Stimulated activated CD8-positive, alpha-beta memory T cell treated with anti-CD3 and anti-CD28 coated beads, Interleukin-7, amount 100 ng/mL, for 1 hour (primary cell): ENCODE measurements at places on chromosomes 1 and 21.
A peak's percentile ranks its signal among the peaks of the same experiment; 100 is the strongest.

- DNase-seq: no peak
Observed at GRCh38 chr1:36729716-36730510, 247.2 kb upstream of the CSF3R start.

DNA sequence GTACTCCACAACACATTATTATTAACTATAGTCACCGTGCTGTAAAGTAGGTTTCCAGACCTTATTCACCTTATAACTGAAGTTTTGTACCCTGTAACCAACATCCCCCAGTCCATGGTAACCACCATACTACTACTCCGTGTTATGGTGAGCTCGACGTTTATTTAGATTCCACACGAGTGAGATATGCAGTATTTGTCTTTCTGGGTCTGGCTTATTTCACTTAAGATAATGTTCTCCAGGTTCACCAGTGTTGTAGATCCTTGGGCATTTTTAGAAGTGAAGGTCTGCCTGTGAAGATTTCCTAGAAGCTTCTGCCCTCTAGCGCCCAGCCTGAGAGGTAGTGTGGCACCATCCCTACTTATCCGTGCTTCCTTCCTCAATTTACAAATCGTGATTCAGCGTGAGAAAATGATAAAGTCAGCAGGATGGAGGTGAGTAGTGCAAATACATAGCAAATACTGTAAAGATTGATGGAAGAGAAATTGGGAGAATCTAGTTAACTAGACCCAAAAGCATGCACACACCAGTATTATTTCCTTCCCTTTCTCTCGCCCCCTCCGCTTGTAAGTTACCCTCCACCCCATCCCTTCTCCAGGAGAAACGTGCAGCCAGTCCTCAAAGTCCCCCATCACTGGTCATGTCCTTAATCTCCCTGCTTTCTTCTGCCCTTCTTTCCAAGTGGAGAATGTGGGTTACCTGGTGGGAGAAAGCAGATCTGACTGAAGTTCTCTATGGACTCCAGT lies 36.0 kb upstream of the DISC1 start:
- no peak for DNase-seq

DNA sequence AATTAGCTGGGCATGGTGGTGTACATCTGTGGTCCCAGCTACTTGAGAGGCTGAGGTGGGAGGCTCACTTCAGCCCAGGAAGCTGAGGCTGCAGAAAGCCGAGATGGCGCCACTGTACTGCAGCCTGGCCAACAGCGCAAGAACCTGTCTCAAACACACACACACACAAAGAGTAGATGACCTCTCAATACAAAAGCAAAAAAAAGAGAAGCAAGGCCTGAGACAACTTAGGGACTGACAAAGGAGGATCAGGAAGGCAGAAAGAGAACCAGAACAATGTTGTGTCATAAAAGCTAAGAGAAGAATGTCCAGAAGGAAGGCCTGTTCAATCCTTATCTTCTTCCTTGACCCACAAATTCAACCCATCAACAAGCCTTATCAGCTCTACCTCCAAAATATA lies 18.5 kb downstream of the WASF2 start:
- DNase-seq: no peak

- DNase-seq: no peak
Observed at GRCh38 chr1:61120246-61120840, 38.0 kb downstream of the NFIA start.

DNA sequence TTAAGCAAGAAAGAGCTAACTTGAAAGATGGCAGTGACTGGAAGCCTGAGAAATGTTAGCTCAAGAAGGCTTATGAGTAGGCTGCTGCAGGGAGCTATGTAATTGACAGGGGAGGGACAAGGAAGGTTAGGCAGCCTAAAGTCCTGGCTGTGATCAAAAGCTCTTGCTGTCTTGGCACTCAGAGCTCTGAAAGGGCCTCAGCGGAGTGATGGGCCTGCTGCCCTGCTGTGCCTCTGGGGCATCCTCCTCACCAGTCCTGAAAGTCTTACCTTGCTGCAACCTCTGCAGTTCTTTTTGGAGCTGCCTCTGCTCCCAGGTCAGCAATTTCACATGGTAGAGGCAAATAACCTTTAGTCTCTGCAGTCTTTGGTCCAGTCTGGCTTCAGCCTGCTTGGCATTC lies 1.8 kb downstream of the CCDC190 start:
- no peak for DNase-seq

DNA sequence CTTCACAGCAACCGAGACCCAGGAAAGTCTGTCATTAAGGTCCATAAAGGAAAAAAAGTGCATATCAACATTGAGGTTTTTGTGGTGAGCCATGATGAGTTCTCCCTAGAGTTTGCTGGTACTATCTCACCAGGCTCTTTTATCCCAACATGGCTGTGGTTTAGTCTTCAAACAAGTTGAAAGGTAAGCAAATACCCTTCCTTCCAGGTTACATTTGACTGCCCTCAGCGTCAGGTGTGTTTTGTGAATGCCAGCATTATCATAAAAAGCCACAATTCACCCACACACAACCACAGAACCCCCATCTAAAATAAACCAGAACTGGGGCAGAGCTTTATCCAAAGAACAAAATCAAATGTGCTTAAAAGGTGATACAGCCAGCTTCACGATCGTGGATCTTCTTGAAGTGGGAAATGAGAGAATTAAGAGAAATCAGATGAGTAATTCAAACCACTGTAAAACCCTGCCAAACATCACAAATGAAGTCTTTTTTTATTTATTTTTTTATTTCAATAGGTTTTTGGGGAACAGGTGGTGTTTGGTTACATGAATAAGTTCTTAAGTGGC lies 64.7 kb downstream of the SETD4 start:
- no peak for DNase-seq

DNA sequence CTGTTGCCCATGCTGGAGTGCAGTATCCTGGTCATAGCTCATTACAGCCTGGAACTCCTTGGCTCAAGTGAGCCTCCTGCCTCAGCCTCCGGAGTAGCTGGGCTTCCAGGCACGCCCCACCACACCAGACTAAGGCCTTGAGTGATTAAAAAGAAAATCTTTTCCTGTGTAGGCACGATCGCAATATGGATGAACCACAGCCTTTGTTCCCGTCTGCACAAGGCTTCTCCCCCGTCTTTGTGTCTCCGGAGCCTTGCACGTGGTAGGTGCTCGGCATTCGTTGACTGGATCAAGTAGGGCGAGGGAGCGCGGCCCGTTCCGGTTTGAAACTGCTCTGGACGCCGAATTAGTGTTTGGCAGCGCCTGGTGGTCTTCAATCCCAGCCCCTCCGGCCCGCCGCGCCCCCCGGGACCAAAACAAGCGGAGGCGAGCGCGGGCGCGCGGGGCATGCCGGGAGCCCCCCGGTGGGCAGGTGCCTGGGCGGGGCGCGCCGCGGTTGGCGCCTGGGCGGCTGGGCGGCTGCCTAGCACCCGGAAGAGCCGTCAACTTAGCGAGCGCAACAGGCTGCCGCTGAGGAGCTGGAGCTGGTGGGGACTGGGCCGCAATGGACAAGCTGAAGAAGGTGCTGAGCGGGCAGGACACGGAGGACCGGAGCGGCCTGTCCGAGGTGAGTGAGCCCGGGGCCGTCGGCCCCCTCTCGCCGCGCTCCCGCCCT lies at the start of gene SFT2D2:
Gene SFT2D2, plus strand, starts transcription at position 529 of the 715 bp plus-strand sequence. Its CDS starts 76 bp downstream, at position 605.
- DNase-seq: peak; percentile 59

DNA sequence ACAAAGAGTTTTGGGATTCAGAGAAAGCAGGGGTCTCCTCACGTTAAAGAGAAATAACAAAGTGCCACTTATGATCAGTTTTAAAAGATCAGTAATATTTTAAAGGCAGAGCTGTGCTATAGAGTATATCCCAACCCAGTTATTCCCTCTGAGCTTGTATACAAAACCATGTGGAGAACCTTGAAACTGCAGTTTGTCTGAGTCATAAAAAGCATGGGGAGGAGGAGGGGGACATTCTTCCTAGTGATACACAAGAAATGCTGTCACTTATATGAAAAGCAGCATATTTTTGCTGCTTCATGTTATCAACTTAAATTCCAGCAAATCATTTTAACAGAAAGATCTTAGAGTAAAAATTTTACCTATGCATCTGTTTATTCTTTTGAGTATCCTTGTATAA lies 244.5 kb downstream of the GPR52 start:
- DNase-seq: no peak

DNA sequence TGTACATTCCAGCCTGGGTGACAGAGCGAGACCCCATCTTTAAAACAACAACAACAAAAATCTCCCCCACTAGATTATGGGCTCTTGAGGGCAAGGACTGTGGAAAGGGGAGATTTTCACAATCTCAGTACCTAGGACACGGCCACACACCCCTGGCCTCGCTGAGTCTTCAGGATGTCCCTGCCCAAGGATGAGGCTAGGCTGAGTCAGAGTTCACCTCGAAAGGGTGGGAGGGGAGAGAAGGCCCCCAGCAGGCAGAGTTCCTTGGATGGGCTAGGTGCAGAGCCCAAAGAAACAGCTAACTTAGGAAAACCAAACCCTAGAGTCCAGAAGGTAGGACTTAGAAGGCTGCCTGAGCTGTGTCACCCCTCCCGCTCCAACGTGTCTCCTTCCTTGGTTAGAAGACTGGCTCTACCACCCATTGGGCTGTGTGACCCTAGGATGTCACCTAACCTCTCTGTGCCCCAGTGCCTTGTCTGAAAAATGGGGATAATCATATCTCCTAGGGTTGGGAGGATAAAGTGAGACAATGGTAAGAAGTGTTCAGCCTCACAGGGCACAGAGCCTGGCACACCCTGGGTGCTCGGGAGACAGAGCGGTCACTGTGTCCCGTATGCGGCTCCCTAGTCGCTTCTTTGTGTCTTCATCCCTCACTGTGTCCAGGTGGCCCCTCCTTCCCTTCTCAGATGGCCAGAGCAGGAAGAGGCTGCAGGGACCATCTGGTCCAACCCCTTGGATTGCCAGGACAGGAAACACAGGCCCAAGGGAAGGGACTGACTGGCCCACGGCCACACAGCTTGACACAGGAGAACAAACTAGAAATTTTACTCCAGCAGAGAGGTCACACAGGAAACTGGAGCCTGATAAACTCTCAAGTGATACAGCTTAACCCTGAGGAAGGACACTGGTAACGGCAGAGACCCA lies 11.2 kb downstream of the TRIM62 start:
- no peak for DNase-seq

- DNase-seq: no peak
Observed at GRCh38 chr1:210942513-210942912, 191.4 kb downstream of the KCNH1 start.

- no peak for DNase-seq
Observed at GRCh38 chr1:1899967-1900327, 9.1 kb upstream of the GNB1 start.

DNA sequence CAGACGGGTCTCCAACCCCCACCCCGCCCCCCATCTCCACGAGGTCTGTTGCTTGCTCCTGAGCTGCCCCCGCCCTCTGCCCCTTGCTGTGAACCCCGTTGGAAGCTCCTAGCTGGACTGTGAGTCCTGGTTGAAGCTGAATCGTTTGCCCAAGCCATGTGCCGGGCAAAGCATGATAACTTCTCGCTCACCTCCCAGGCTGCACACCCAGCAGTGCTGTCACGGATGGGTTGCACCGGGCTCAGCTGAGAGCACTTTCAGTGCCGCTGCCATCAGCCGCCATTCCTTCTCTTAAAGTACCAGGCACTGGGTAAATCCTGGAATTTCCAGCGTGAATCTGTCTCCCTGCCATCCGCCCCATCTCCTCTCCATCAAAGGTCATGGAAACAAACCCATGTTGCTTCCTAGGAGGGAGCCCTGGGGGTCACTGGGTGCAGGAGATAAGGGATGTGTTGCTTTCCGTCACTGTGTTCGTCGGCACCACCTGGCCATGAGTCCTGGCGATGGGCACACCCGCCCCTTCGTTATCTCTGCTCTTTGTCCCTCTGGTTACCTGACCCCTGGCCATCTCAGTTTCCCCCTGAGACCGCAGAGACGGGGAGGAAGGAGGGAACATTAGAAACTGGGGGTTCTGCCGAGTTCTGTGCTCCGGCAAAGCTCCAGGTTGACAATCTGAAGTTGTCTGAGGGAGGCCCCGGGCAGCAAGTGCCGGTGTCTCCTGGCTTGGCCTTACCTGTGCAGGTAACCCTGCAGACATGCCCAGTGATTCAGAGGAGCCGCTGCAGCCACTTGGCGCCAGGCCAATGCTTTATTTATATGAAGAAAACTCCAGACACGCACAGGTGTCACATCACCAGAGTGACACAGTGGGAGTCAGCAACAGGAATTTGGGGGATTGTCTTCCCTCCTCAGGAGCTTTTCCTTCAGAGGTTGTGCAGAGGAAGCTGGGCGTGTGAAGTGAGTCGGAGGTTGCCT lies 2.7 kb downstream of the PDE9A start:
- DNase-seq: no peak
